ENCODE measurements at places on chromosomes 5 and 9.

DNA sequence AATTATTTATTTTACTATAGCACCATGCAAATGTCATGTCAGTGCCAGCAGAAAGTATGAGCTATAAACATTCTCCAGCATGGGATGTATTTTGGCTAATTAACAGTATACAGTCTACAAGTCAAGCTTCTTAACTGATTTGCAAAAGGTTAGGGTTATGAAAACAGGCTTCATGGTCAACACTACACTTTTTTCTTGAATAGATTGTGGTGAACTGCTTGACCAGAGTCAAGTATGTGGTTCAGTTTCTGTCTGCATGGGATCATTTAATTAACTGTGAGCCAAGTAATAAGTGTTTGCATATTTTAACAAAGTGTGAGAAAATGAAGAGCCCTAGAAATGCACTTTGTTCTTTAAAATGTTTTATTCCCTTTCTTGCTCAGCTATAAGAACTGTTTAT lies 14.5 kb upstream of the GNAQ start:
- no peak for DNase-seq

- DNase-seq, result peak; percentile 74
Measured at GRCh38 chr5:81749561-81750307, 1.2 kb downstream of the SSBP2 start.

DNA sequence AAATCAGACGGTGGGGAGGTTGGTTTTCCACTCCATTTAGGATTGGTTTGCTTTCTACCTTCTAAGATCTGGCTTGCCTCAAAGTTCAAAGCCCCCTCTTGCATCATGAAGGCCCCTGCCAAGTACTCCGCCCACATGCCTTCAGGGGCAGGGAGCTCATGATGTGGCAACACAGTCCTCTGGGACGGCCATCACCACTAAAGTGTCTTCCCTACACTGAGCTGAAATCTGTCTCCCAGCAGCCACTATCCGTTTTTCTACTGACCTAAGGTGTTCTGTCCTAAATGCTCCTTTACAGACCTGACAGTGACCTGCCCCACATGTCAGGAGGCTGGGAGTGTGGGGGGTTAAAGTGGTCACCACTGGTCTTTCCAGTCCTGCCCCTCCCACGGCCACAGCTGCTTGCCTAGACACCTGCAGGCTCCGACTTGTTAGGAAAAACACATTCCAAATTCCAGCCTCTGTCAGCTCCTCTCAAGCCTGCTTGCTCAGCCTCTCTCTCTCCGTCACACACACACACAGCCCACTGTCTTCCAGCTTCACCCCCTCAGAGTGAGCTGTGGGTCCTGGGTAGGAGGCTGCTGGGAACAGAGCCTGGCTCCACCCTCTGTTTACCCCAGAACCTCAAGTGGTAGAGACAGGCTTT lies 44.9 kb downstream of the SHB start:
- peak; percentile 93 for DNase-seq

DNA sequence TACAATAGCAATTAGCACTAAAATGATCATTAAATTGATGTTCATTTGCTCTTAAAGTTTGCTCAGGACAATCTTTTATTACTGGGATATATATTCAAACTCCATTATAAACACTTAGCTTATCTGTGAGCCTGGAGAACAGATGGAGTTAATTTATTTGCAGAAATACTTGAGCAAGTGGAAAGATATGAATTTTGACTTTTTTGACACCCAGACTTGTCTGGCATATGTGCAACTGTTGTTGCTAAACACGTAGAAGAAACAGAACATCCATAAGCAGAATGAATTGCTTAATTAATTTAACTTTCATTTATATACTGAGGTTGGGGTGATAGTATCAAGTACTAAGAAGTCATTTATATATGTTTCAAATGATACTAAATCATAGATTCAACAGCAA lies 820.7 kb upstream of the TYRP1 start:
- peak; percentile 87 for DNase-seq

- DNase-seq, result no peak
Measured at GRCh38 chr5:123705741-123706140, 193.8 kb downstream of the CSNK1G3 start.

DNA sequence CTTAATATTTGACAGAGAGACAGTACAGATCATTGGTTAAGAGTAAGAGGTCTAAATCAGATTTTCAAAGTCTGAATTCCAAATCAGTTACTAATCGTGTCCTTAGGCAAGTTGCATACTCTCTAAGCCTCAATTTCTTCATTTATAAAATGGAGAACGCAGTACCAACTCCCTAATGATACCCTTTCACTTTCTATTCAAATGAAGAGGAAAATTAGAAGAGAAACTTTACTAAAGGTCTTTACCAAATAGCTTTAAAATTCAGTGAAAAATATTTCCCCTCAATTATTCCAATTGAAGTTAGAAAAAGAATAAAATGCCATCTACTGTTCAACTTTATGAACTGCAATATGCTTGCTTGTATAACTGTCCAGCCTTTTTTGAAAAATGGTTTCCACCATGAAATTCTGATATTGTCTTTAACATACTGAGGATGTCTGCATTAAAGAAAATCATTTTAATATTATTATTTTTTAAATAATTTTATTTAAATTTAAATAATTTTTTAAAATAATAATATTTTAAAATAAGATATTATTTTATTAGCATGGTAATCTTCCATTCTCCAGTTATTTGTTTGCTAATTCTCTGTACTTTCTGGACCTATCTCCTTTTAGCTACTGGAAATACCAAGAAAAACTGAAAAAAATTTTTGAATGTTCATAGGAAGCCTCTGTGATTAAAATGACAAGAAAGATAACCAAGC lies 36.0 kb downstream of the POC5 start:
- peak; percentile 62 for DNase-seq

All from NCI-H69 (cell line).